ENCODE measurements at places on chromosomes 16 and 17. TPM values are rescaled to one million over a fixed set of nuclear protein-coding genes. Genes with fewer than 3 reads are reported as not detected.

DNA sequence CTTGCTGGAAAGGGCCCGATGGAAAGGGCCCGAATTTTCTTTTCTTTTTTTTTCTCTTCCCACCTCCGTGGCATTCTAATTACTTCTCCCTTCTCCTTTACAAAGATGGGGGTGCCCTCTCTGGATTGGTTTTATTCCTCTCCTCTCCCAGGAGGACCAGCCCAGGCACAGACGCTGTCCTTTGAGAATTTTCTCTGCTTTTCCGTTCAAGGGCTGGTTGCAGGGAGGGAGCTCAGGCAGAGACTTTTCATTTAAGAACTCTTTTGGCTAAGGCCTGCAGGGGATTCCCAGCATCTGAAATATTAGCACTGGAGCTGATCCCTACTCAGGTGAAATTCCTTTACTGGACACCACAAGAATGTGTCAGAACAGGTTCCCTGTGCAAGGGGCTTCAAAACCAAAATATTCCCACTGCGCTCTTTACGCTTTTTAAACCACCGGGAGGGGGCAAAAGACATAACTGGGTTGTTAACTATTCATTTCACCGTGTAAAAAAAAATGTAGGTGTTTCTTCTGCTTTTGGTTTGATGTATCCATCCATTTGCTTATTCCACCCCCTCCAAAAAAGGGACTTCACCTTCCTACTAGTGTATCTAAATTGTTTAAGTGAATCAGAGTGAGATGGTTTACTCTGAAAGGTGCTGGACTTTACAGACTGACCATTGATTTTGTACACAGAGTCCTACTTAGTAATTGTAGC lies 1.4 kb downstream of the NFAT5 start:
- no peak for DNase-seq
- H3K36me3 ChIP-seq: no peaks in the 10 kb centered on the region
- peaks cover 15% of the 10 kb centered on the region for H3K4me1 ChIP-seq
- H3K27me3 ChIP-seq: no peaks in the 10 kb centered on the region

GRCh38 chr16:53282975-53283946 lies 151.0 kb upstream of the RBL2 start:
- H3K27me3 ChIP-seq: no peaks in the 10 kb centered on the region
- H3K36me3 ChIP-seq: peaks cover 16% of the 10 kb centered on the region
- no peaks in the 10 kb centered on the region for H3K4me1 ChIP-seq

GRCh38 chr17:57601143-57601735 lies 143.9 kb downstream of the CCDC182 start:
- no peaks in the 10 kb centered on the region for H3K36me3 ChIP-seq
- H3K27ac ChIP-seq: peak overlapping the region; percentile 17
- H3K27me3 ChIP-seq: no peaks in the 10 kb centered on the region
- DNase-seq: no peak

DNA sequence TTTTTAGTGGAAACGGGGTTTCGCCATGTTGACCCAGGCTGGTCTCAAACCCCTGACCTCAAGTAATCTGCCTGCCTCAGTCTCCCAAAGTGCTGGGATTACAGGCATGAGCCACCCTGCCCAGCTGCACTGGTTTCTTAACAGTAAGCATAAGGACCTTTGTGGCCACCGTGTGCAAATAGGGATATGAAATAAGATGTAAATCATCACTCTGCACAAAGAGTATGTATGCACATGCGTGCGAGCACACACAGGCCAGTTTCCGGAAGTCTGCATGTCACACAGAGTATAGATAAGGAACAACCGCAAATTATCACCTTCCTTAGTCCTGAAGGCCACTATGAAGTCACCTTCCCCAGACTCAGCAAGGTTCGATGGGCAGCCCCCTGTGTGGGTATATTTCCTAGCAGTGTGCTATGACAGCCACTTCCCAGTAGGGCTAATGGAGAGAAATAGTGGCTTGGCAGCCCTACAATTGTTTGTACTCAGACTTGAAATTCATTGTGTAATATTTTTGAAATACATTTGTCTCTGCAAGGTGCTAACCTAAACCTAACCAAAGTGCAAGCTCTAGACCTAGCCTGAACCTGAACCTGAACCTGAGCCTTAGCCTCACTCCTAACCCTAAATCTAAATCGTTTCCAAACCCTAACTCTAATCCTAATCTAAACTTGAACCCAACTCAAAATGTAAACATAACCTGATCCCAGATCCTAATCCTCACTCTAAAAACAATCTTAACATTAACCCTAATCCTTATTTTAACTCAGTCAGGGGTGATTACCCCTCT lies 48.4 kb upstream of the SKAP1 start:
- no peaks in the 10 kb centered on the region for H3K27me3 ChIP-seq
- H3K4me1 ChIP-seq: peaks cover 5% of the 10 kb centered on the region
- no peak overlapping the region for H3K27ac ChIP-seq
- no peaks in the 10 kb centered on the region for H3K36me3 ChIP-seq
- H3K4me3 ChIP-seq: no peak overlapping the region

- H3K36me3 ChIP-seq: no peaks in the 10 kb centered on the region
- H3K4me1 ChIP-seq: peaks cover 10% of the 10 kb centered on the region
- H3K27ac ChIP-seq: no peak overlapping the region
- no peaks in the 10 kb centered on the region for H3K27me3 ChIP-seq
- DNase-seq: no peak
These were observed 21.0 kb downstream of the PHB1 start for GRCh38 chr17:49393491-49394255.

- peaks cover 77% of the 10 kb centered on the region for H3K36me3 ChIP-seq
- H3K27me3 ChIP-seq: no peaks in the 10 kb centered on the region
- H3K27ac ChIP-seq: no peak overlapping the region
- no peaks in the 10 kb centered on the region for H3K4me1 ChIP-seq
- no peak overlapping the region for H3K4me3 ChIP-seq
- no peak for DNase-seq
These were observed 2.9 kb downstream of the CTRL start for GRCh38 chr16:67928561-67929364.

GRCh38 chr17:45164734-45165269 lies 3.1 kb downstream of the HEXIM2 start:
- H3K27ac ChIP-seq: no peak overlapping the region
- H3K4me1 ChIP-seq: peaks cover 11% of the 10 kb centered on the region
- H3K36me3 ChIP-seq: peaks cover 8% of the 10 kb centered on the region
- H3K4me3 ChIP-seq: no peak overlapping the region
- H3K27me3 ChIP-seq: no peaks in the 10 kb centered on the region
- DNase-seq: no peak

DNA sequence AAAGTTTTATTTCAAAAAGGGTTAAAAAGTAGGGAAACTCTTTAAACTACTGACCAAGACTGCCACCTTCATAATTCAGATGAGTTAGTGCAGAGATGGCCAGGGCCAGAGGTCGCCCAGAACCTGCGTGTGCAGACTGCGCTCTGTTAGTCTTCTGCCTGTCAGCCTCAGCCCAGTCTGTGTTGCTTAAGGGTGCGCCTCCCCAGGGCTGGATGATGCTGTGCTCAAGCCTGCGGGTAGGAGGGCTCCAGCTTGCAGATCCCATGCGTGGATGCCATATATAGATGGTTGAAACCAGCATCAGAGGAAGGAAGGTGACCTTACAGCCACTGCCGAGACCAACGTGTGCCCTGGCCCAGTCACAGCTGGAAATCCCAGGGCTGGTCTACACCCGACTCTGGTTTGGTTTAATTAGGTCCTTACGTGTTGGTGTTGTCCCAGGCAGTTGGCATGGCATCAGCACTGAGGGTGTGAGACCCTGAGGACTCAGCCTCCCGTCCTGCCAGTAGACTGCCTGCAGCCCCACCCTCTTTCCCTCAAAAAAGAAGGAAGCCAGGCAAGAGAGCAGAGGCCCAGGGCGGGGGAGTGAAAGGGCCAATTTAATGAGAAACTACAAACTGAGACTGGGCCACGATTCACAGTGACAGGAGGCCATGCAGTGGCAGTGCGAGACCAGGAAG lies 27.7 kb downstream of the CDIP1 start:
- H3K4me3 ChIP-seq: no peak overlapping the region
- H3K36me3 ChIP-seq: peaks cover 26% of the 10 kb centered on the region
- no peak for DNase-seq
- H3K27ac ChIP-seq: peak overlapping the region; percentile 37
- peaks cover 65% of the 10 kb centered on the region for H3K4me1 ChIP-seq

GRCh38 chr17:27878776-27879562 lies 14.2 kb downstream of the LYRM9 start:
- H3K4me1 ChIP-seq: no peaks in the 10 kb centered on the region
- no peak for DNase-seq
- H3K27ac ChIP-seq: no peak overlapping the region
- no peaks in the 10 kb centered on the region for H3K27me3 ChIP-seq
- H3K36me3 ChIP-seq: peaks cover 26% of the 10 kb centered on the region
- no peak overlapping the region for H3K4me3 ChIP-seq

DNA sequence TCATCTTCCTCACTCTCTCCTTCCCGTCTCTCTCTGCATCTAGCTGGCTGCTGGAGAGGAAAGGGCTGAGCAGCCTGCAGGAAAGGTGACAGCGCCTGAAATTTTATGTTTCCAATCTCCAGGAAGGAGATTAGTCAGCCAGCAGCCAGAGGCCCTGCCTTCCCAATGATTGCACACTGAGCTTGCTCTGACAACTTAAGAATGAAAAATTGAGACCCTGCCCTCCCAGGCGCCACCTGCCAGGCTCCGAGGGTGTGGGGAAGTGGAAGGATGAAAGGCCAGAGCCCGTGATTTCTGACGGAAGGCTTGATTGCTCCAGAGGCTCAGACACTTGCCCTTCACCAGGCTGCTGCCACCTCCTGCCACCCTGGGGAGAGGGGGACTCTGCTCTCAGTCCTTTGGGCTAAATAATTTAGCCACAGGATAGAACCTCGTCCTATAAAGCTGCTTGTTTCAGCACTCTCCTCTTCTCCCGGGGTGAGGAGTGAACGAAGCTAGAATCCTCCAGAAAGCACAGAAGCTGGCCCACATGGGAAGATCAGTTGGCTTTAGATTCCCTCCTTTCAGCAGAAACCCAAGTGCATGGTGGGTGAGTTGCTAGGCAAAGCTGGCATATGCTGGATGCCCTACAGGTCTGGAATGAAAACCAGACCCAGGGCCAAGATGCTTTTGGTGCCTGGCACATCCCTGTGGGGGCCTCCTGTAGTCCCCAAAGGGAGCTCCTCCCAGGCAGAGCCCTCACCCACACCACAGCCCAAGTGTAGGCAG lies 33.5 kb downstream of the GRIN2C start:
- no peak overlapping the region for H3K4me3 ChIP-seq
- H3K4me1 ChIP-seq: no peaks in the 10 kb centered on the region
- H3K36me3 ChIP-seq: peaks cover 74% of the 10 kb centered on the region
- H3K27me3 ChIP-seq: no peaks in the 10 kb centered on the region
- H3K27ac ChIP-seq: no peak overlapping the region
- DNase-seq: no peak

GRCh38 chr16:89581861-89582563 lies 6.5 kb downstream of the CPNE7 start:
- peaks cover 22% of the 10 kb centered on the region for H3K4me1 ChIP-seq
- no peaks in the 10 kb centered on the region for H3K36me3 ChIP-seq
- DNase-seq: no peak
- peak overlapping the region; percentile 72 for H3K27ac ChIP-seq

DNA sequence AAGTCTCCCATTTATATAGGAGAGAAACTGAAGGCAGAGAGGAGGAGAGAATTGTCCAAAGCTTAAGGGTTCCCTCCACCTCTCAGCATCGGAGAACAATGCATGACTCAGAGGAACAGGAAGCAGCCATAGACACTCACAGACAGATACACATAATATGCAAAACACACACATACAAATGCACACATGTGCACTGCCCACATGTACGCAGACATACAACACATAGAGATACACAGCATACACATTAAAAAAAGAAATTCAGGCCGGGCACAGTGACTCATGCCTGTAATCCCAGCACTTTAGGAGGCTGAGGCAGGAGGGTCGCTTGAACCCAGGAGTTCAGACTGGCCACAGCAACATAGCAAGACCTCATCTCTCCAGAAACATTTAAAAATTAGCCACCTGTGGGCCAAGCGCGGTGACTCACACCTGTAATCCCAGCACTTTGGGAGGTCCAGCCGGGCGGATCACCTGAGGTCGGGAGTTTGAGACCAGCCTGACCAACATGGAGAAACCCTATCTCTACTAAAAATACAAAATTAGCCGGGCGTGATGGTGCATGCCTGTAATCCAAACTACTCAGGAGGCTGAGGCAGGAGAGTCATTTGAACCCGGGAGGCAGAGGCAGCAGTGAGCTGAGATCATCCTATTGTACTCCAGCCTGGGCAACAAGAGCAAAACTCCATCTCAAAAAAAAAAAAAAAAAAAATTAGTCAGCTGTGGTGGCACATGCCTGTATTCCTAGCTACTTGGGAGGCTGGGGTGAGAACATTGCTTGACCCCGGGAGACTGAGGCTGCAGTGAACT lies 11.3 kb downstream of the ERAL1 start:
- DNase-seq: no peak
- peaks cover 7% of the 10 kb centered on the region for H3K36me3 ChIP-seq

- peaks cover 10% of the 10 kb centered on the region for H3K27me3 ChIP-seq
- no peaks in the 10 kb centered on the region for H3K36me3 ChIP-seq
- no peak overlapping the region for H3K4me3 ChIP-seq
- no peak overlapping the region for H3K27ac ChIP-seq
- no peak for DNase-seq
- peaks cover 13% of the 10 kb centered on the region for H3K4me1 ChIP-seq
These were observed 8.9 kb upstream of the KRT19 start for GRCh38 chr17:41536741-41537613.

DNA sequence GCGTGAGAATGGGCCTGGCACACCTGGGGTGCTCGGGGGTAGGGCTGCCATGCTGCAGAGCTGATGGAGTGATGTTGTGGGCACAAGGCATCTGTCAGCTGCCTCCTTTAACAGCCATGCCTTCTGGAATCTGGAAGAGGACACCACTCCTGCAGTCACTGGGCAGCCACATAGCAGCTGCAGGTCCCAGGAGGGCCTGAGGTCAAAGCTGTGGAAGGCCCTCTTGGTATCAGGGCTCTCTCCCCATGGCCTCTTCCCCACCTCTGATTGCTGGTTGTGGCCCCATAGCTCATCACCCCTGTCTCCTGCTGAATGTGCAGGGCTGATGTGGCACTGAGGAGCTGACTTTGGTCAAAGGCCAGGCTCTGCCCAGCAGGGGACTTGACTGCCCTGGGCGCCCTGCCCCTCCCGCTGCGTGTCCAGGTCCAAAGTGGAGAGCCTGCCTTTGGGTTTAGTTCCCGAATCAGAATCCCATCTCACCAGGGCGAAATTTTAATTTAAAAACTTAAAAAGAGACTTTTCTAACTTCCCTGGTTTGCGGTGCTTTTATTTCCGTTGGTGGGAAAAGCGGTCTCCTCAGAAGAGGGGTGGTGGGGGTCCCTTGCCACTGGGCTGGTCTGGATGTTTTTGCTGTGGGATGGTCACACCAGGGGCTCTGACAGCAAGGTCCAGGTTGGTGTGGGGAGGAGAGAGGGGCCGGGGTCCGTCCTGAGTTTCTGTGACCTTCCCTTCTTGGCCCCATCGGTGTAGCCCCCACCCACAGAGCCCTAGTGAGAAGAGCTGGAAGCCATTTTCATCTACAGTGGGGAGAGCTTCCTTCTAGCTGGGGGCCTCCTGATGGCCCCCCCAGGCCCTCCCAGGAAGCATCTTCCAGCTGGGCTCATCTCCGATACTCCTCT lies 5.9 kb downstream of the UBALD2 start:
- DNase-seq: no peak
- peak overlapping the region; percentile 41 for H3K4me3 ChIP-seq
- peak overlapping the region; percentile 79 for H3K27ac ChIP-seq
- H3K27me3 ChIP-seq: no peaks in the 10 kb centered on the region

The ZPBP2 gene
- not detected for total RNA-seq

The SP6 gene
- 1.1 TPM for total RNA-seq

The ASIC2 gene
- total RNA-seq: not detected

The RUSF1 gene
- total RNA-seq: 52.3 TPM

The HS3ST6 gene
- 9.9 TPM for total RNA-seq

The NEUROD2 gene
- total RNA-seq: not detected

Measured in esophagus squamous epithelium (tissue), 5 donors.